Naive thymus-derived CD8-positive, alpha-beta T cell (primary cell): ENCODE measurements at places on chromosomes 3 and 15. TPM values are rescaled to one million over a fixed set of nuclear protein-coding genes. Genes with fewer than 3 reads are reported as not detected.

The SCN11A gene
- not detected for polyA plus RNA-seq

DNA sequence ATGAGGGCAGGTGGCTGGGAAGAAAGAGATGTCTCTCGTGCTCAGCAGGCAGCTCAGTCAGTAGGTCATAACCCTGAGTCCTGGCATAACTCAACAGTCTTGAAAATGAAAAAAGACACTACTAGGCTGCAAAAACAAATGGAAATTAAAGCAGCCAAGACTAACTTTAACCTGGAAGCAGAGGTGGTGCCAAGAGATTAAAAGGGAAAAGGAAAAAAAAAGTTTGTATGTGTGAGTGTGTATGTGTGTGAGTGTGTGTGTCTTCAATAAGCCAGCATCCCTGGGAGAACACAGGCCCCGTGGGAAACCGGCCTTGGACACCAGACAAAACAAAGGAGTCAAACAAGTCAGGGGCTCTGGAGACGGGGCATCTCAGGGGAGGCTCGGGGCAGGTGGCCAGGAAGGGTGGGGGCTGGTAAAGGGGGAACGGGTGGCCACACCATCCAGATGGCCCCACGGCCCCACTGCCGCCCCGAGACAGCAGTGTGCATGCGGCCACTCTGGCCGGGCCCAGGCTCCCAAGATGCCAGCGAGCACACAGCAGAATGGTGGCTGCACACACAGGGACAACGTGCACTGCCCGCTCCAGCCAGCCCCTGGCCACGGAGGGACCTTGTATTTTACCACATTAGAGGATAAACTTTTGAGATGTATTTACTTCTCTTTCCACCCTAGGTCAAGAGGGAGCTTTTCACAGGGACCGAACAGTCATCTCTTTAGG lies 23.8 kb downstream of the CYFIP1 start:
- no peak for DNase-seq
- no peak overlapping the region for H3K4me3 ChIP-seq
- no peaks in the 10 kb centered on the region for H3K36me3 ChIP-seq
- no peaks in the 10 kb centered on the region for H3K4me1 ChIP-seq
- H3K27me3 ChIP-seq, result no peaks in the 10 kb centered on the region
- H3K27ac ChIP-seq, result no peak overlapping the region

DNA sequence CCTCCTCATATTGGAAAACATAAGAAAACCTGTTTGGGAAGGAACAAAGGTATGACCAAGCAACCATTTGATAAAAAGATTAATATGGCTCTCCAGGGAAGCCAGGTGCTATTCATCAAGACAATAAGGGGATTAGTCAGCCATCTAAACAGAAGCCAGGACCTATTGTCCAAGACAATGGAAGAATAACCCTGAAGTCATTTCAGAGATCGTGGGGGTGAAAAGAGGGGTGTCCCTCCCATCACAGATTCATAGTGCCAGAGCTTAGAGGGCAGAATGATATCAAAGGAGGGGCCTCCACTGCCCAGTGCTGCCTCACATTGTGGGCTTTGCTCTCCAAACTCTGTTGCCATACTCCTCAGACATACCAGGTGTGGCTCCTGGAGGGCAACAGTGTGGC lies 73.5 kb downstream of the DAPK2 start:
- no peak overlapping the region for H3K27ac ChIP-seq
- DNase-seq, result no peak
- H3K4me1 ChIP-seq, result peaks cover 35% of the 10 kb centered on the region

GRCh38 chr3:132983143-132983770 lies 54.9 kb upstream of the TMEM108 start:
- no peaks in the 10 kb centered on the region for H3K36me3 ChIP-seq
- H3K4me1 ChIP-seq, result no peaks in the 10 kb centered on the region
- H3K4me3 ChIP-seq, result no peak overlapping the region
- DNase-seq, result no peak

GRCh38 chr15:72160696-72161245 lies 36.8 kb downstream of the GRAMD2A start:
- H3K4me1 ChIP-seq, result peaks cover under 1% of the 10 kb centered on the region
- no peak overlapping the region for H3K27ac ChIP-seq
- H3K36me3 ChIP-seq, result no peaks in the 10 kb centered on the region
- H3K4me3 ChIP-seq, result no peak overlapping the region
- no peak for DNase-seq
- peaks cover 3% of the 10 kb centered on the region for H3K27me3 ChIP-seq

DNA sequence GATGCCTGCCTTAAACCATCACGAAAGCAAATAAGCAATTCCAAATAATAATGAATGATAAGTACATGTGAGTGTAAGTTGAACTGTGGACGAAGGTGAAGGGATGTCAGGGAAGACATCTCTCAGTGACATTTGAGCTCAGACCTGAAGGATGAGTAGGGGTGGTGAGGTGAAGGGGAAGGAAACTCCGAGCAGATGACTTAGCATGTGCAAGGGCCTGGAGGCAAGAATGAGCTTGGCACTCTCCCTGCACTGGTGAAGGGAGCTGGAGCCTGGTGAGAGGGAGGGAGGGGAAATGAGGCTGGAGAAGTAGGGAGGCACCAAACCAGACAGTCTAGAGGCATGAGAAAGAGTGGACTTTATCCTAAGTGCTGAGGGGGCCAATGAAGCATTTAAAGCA lies 84.3 kb downstream of the MTHFS start:
- H3K27me3 ChIP-seq, result no peaks in the 10 kb centered on the region
- H3K27ac ChIP-seq, result no peak overlapping the region
- no peaks in the 10 kb centered on the region for H3K36me3 ChIP-seq
- DNase-seq, result no peak
- no peak overlapping the region for H3K4me3 ChIP-seq
- no peaks in the 10 kb centered on the region for H3K4me1 ChIP-seq
